ENCODE measurements at places on chromosomes 5 and 9. TPM values are rescaled to one million over a fixed set of nuclear protein-coding genes. Genes with fewer than 3 reads are reported as not detected.

DNA sequence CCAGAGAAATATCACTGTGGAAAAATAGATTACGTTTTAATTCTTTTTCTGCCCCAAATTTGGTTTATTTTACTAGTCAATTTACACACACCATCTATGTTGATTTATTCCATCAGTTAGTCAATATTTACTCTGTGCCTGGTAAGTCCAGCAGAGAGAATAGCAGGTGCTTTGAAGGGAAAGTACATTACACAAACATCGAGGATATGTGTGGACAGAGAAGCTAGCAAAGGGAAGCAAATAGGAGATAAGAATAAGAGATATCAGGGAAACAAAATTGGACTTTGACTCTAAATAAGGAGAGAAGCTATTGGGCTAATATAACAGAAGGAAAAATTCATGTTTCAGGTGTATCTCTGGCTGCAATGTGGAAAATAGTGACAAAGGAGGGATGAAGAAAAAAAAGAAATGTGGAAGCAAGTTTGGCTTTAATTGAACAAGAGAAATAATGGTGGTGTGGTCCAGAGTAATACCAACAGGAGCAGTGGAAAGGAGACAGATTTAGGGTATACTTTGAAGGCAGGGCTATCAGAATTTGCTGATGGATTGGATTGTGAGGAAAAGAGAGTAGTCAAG lies 587.7 kb upstream of the CDH6 start:
- no peak for DNase-seq

GRCh38 chr5:995318-995717 lies 13.3 kb upstream of the NKD2 start:
- DNase-seq = no peak

- no peak for DNase-seq
These were observed 14.6 kb downstream of the IRX2 start for GRCh38 chr5:2736872-2737271.

DNA sequence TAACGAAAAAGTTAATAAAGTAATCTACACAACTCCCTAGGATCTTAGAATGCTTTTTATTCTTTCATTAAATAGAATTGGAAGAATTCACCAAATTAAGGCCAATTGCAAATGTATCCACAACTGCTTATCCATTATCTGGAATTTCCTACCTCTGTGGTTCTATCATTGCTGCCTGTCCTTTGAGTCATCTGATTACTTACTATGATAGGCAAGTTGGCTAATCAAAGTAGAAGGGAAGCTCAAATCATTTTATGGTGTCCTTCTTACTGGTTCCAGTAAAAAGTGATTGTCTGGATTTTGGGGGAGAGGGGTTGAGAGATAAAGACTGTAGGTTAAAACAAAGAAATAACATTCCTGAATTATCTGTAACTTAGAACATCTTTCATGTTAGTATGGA lies 161.4 kb upstream of the GNA14 start:
- DNase-seq = no peak

GRCh38 chr5:159801303-159801702 lies 115.0 kb upstream of the ADRA1B start:
- DNase-seq = no peak

Gene MSX2
- total RNA-seq = not detected

Gene PCDHGA7
- total RNA-seq = 0.33 TPM

Gene IFNK
- total RNA-seq = not detected

Gene ST8SIA4
- 1.7 TPM for total RNA-seq

GRCh38 chr9:126153382-126153781 lies 173.2 kb upstream of the MVB12B start:
- DNase-seq = peak; percentile 31

- DNase-seq = no peak
These were observed 134.6 kb downstream of the RXRA start for GRCh38 chr9:134460896-134461295.

- DNase-seq = no peak
These were observed at the start of gene IFNA2 for GRCh38 chr9:21385131-21385670. Gene IFNA2 (minus strand): TSS chr9:21385398. CDS start chr9:21385329, 69 bp downstream.

- no peak for DNase-seq
These were observed 57.3 kb downstream of the CMYA5 start for GRCh38 chr5:79746642-79747569.

- DNase-seq = no peak
These were observed 11.9 kb downstream of the SPINK6 start for GRCh38 chr5:148214665-148215185.

GRCh38 chr5:137034764-137035479 lies 464.2 kb downstream of the SPOCK1 start:
- DNase-seq = no peak

DNA sequence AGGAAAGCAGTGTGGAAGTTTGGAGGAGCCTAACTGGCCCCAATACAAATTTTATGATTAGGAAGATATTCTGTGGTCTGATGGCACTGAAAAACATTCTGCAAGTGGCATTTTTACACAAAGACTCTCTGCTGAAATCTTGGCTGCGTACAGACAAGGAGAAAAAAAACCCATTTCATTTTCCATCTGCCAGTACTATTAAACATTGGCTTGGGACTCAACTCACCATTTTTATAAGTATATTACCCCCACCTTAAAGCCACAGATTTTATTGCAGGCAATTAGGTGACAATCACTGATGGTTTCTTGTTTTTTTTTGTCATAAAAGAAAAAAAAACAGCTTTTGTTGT lies 206.9 kb downstream of the PTTG1 start:
- DNase-seq = no peak
